ENCODE measurements at places on chromosomes 6 and 20. TPM values are rescaled to one million over a fixed set of nuclear protein-coding genes. Genes with fewer than 3 reads are reported as not detected.

Gene CD83
- 366 TPM for total RNA-seq

Gene CDSN
- not detected for total RNA-seq

Gene IRAK1BP1
- total RNA-seq = 0.42 TPM

Gene PPIL1
- total RNA-seq = 5.0 TPM

Gene ADNP
- total RNA-seq = 44.5 TPM

Gene BEND6
- 1.0 TPM for total RNA-seq

Gene BMP2
- 0.73 TPM for total RNA-seq

Gene RIMS4
- under 0.01 TPM for total RNA-seq

Gene DLK2
- total RNA-seq = 0.31 TPM

Gene COL21A1
- total RNA-seq = not detected

Gene ESF1
- 7.0 TPM for total RNA-seq

Gene KCNK15
- total RNA-seq = under 0.01 TPM

Gene RAET1L
- 0.10 TPM for total RNA-seq

Gene ME1
- 1.3 TPM for total RNA-seq

Gene GJE1
- not detected for total RNA-seq

Gene ATF6B
- total RNA-seq = 32.0 TPM

Gene UCKL1
- total RNA-seq = 16.9 TPM

Gene SLC17A9
- total RNA-seq = 2.0 TPM

Gene CGA
- not detected for total RNA-seq

Gene AGER
- 1.5 TPM for total RNA-seq

Gene LBP
- not detected for total RNA-seq

Gene SALL4
- total RNA-seq = not detected

Gene COX4I2
- total RNA-seq = not detected

Gene BCL2L1
- total RNA-seq = 37.6 TPM

Gene BMP7
- total RNA-seq = not detected

Gene SCUBE3
- total RNA-seq = not detected

Gene KHDC1L
- total RNA-seq = not detected

Gene PLCB4
- total RNA-seq = 0.21 TPM

Gene IBTK
- total RNA-seq = 22.0 TPM

Gene HDGFL1
- total RNA-seq = not detected

Gene GSTA2
- total RNA-seq = not detected

Gene ZNF165
- 2.1 TPM for total RNA-seq

Gene TSPYL4
- 39.8 TPM for total RNA-seq

Gene FKBP1A
- total RNA-seq = 102 TPM

Gene MAK
- total RNA-seq = 0.42 TPM

Gene PBOV1
- total RNA-seq = not detected

Gene RAET1G
- total RNA-seq = not detected

Gene OLIG3
- not detected for total RNA-seq

Gene TFAP2B
- not detected for total RNA-seq

Gene CRNKL1
- 26.1 TPM for total RNA-seq

Gene SRSF12
- total RNA-seq = not detected

Gene DIDO1
- total RNA-seq = 55.1 TPM

Gene PRSS35
- 0.10 TPM for total RNA-seq

Gene SNAP25
- not detected for total RNA-seq

Gene LGSN
- not detected for total RNA-seq

Gene PTCHD4
- 0.10 TPM for total RNA-seq

Gene OPRL1
- 1.3 TPM for total RNA-seq

Gene OR2H1
- total RNA-seq = not detected

Gene MMP24
- not detected for total RNA-seq

Gene CDH26
- total RNA-seq = 0.73 TPM
